ENCODE measurements at places on chromosomes 1 and 21.

DNA sequence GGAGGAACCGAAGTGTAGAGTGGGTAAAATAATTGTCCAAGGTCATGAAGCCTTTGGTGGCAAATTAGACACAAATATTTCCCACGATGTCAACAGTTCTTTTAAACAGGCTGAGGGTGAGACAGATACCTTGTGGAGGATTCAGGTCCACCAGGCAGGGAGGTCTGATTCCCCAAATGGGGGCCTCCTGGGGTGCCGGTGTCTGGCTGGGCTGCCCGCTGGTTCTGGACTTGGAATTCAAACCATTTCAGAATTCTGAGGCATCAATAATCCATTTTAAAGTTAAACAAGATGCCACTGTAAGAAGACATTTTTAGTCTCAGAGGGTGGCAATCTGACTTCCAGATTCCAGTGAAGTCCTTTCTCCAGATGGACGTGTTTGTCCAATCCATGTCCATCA is 15.5 kb downstream of the KCNA10 start:
- no peak for DNase-seq

- DNase-seq, result no peak
These were observed 239.8 kb upstream of the RAB4A start for GRCh38 chr1:229031061-229031460.

GRCh38 chr1:111934106-111934852 is 55.2 kb downstream of the KCND3 start:
- DNase-seq, result no peak

- DNase-seq, result no peak
These were observed 10.4 kb downstream of the PTGFR start for GRCh38 chr1:78501203-78501602.

DNA sequence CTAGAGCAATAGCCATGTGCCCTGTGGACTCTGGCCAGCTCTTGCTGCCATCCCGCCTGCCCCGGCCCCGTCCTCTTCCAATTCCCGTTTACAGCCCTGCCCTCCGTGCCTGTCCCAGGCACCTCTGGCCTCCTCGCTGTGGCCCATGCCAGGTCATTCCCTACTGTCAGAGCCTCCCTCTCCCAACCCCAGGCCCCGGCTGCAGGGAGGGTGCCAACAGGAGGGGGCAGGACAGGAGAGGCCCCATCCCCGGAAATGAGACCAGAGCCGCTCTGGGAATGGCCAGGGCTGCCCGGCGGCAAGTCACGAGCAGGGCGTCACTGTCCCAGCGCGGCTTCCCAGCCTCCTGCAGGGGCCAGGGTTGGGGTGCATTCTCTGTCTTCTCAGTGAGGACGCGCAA is 23.5 kb upstream of the TSPEAR start:
- DNase-seq, result no peak

- peak; percentile 51 for DNase-seq
These were observed 182.8 kb downstream of the PLPP3 start for GRCh38 chr1:56396581-56396980.

GRCh38 chr1:90402893-90403849 is 313.9 kb downstream of the BARHL2 start:
- peak; percentile 74 for DNase-seq

DNA sequence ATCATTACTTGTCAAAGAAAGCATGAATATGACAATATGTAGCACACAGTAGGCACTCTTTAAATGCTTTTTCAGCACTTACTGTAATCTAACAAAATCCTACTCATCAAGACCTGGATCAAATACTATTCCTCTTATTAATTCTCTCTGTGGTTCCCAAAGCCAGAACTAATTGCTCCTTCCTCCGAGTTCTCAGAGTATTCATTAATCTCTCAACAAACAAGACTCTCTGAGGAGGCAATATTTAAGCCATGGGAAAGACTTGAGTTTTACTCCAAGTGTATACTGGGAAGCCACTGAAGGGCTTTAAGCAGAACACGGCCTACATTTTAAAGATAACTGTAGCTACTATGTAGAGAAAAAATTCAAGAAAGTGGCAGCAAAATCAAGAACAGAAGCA is 79.7 kb downstream of the ENAH start:
- DNase-seq, result no peak

- peak; percentile 19 for DNase-seq
These were observed 143.9 kb downstream of the KAZN start for GRCh38 chr1:14742181-14742980.

- no peak for DNase-seq
These were observed 1.9 kb downstream of the RNF187 start for GRCh38 chr1:228488818-228489674.

- no peak for DNase-seq
These were observed 71.9 kb upstream of the ATP5PO start for GRCh38 chr21:33987461-33987860.

DNA sequence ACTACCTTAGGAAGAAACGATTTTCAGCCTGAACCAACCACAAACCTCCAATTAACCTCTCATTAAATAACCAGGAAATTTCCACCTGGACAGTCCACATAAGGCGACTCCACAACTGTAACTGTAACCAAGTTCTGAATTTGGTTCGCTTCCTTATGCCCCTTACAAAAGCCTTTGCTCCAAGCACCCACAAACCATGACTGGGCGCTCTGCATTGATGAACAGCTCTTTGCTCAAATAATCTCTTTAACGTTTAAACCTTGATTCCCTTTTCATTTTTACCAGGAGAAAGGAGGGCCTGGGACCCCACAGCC is 38.2 kb upstream of the ZNF124 start:
- DNase-seq, result no peak

- DNase-seq, result no peak
These were observed 1.1 kb upstream of the PLCH2 start for GRCh38 chr1:2474933-2475371.
